ENCODE measurements at places on chromosomes 6 and 20. TPM values are rescaled to one million over a fixed set of nuclear protein-coding genes. Genes with fewer than 3 reads are reported as not detected.

DNA sequence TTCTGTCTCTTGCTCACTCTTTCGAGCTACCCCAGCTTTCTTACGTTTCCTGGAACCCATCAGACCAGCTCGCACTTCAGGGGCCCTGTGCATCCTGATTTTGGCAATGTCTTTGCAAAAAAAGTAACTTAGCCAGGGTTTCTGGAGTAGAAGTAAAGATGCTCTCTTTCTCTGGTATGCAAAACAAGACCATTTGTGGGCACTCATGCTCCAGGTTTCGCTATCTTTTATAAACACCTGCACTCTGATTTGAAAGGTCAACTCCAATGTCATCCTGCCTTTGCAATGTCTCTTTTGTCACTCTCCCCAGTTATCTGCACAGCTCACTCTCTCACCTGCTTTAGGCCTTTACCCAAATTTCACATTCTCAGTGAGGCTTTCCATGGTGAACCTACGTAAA, 869.1 kb downstream of the QKI start:
- no peak for DNase-seq
- no peaks in the 10 kb centered on the region for H3K4me1 ChIP-seq
- no peak overlapping the region for H3K27ac ChIP-seq

- DNase-seq, result no peak
- H3K27me3 ChIP-seq, result no peaks in the 10 kb centered on the region
- H3K4me3 ChIP-seq, result no peak overlapping the region
- peaks cover 16% of the 10 kb centered on the region for H3K4me1 ChIP-seq
- H3K27ac ChIP-seq, result no peak overlapping the region
These were observed 19.6 kb upstream of the PKHD1 start for GRCh38 chr6:52106994-52107393.

DNA sequence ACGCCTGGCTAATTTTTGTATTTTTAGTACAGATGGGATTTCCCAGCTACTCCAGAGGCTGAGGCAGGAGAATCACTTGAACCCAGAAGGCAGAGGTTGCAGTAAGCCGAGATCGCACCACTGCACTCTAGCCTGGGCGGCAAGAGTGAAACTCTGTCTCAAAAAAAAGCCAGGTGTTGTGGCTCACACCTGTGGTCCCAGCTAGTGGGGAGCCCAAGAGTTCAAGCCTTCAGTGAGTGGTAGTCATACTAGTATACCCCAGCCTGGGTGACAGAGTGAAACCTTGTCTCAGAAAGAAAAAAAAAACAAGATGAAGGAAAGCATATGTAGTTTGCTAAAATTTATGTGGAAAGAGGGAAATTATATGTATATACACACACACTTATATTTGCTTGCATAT, 20.0 kb upstream of the POU5F1 start:
- H3K27ac ChIP-seq, result no peak overlapping the region
- H3K27me3 ChIP-seq, result peaks cover 3% of the 10 kb centered on the region
- H3K4me1 ChIP-seq, result no peaks in the 10 kb centered on the region

DNA sequence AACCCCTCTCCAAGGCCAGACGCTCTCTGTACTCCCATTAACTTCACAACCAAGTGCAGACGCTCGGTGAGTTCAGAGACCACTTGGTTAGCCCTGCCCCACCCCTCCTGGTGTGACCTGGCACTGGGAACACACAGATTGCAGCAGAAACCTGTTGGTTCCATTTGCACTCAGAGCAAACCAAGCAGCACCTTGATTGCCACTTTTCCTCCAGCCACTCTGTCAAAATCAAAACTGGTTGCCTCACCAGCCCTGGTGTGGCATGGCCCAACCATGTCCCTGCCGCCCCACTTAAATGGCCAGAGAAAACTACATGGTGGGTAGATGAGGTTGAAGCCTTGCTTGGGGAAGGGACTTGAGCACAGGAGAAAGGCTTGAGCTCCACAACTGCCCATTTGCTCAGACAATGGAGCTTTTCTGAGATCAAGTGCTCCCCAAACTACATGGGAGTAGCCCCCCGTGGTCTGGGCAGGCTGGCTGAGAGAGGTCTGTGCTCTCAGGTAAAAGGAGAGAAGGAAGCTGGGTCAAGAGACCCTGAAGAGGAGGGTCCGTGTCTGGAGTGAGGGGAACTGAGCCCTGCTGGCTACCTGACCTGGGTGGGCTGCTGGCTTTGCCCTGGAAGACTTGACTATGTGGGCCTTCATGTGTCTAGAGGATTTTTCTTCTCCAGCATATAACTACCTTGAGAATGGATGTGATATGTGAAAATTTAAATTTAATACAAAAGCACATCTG, 43.4 kb downstream of the PLCG1 start:
- H3K27ac ChIP-seq, result no peak overlapping the region
- H3K4me3 ChIP-seq, result no peak overlapping the region
- peaks cover 6% of the 10 kb centered on the region for H3K4me1 ChIP-seq
- peaks cover 3% of the 10 kb centered on the region for H3K36me3 ChIP-seq
- DNase-seq, result no peak

Gene ZSCAN31
- 6.9 TPM for total RNA-seq

Data from glutamatergic neuron (in vitro differentiated cells).